T-helper 17 cell (primary cell): ENCODE measurements at places on chromosomes 1 and 21. TPM values are rescaled to one million over a fixed set of nuclear protein-coding genes. Genes with fewer than 3 reads are reported as not detected.

DNA sequence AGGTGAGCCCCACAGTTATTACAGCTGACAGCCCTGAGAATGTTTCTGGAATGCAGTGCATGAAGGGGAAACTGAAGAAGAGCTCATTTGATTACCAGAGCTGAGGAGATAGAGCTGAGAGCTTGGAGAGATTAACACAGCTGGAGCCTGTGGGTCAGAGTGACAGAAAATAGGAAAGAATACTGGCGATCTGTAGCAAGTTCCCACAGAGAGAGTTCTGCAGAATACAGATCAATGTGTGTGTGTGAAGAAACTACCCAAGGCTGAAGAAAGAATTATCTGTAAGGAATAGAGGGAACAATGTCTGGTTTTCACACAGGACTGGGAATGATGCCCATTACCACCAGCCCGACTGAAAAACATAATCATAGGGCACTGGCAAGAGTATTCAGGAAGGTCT, 103.6 kb upstream of the SNX7 start:
- no peak for DNase-seq
- no peaks in the 10 kb centered on the region for H3K36me3 ChIP-seq
- H3K27ac ChIP-seq: no peak overlapping the region
- H3K27me3 ChIP-seq: peaks cover 4% of the 10 kb centered on the region
- no peaks in the 10 kb centered on the region for H3K4me1 ChIP-seq

GRCh38 chr1:227774821-227775661, 39.8 kb downstream of the SNAP47 start:
- H3K27ac ChIP-seq: peak overlapping the region; percentile 29
- no peak overlapping the region for H3K4me3 ChIP-seq
- H3K27me3 ChIP-seq: no peaks in the 10 kb centered on the region
- H3K4me1 ChIP-seq: peaks cover 16% of the 10 kb centered on the region

Gene FCGR1A
- total RNA-seq: not detected

Gene TSPEAR
- total RNA-seq: not detected
